ENCODE measurements at places on chromosomes 3 and 15.

- no peak for DNase-seq
Observed at GRCh38 chr3:157063926-157064325, 96.0 kb downstream of the CCNL1 start.

DNA sequence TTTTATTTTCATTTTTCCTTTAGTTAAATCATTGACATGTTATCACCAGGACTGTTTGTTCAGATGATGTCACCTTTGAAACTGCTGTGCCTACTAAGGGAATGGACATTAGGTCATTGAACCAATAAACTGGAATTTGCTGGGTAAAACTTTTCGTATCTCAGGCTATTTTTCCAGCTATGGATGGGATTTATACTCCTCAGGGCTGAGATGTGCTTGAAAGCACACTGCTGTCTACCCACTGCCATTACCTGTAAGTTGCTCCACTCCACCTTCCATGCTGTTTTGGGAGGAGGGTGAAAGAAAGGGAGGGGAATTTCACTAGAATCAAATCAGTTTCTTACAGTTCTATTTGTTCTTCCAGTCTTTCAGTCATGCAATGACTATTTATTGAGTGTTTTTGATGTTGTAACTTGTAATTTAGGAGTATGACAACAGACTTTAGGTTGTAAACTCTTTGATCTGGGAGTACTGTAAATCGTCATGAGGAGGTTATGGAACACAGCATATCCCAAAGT is 11.3 kb downstream of the EHD4 start:
- no peak for DNase-seq

GRCh38 chr15:58951388-58952007 is 18.0 kb upstream of the SLTM start:
- no peak for DNase-seq

- no peak for DNase-seq
Observed at GRCh38 chr3:463252-464192, 267.0 kb downstream of the CHL1 start.

DNA sequence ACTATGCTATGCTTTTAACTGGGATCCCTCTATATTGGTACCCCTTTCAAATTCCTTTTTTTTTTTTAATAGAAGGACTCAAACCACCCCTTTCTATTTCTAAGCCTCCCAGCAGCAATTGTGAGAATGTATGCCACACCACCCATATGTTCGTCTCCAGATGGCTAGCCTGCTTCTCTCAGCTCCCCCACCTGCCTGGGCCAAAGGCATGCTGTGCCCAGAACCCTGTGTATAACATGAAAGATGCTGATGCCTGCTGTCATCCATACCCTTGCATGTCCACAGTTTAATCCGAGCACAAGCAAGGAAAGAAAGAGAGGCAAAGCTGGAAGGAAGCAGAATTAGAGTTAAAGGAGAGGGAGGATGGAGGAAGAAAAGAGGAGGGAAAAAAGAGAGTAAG is 159.5 kb upstream of the CNTN6 start:
- no peak for DNase-seq

- no peak for DNase-seq
Observed at GRCh38 chr3:2923390-2923789, 186.8 kb downstream of the IL5RA start.

DNA sequence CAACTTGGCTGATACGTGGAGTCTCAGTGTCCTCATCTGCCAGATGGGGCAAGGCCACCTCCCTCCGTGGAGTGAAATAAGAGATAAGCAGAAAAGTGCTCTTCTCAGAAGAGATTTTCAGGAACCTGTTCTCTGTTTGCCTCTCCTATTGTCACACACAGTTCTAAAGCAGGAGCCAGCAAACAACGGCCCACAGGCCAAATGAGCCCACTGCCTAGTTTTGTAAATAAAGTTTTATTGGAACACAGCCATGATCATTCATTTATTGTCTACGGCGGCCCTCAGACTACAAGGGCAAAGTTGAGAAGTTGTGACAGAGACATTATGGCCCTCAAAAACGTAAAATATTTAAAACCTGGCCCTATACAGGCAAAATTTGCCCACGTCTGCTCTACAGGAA is 256.8 kb upstream of the IGF1R start:
- no peak for DNase-seq

GRCh38 chr3:151766454-151766853 is 32.7 kb downstream of the AADACL2 start:
- no peak for DNase-seq

DNA sequence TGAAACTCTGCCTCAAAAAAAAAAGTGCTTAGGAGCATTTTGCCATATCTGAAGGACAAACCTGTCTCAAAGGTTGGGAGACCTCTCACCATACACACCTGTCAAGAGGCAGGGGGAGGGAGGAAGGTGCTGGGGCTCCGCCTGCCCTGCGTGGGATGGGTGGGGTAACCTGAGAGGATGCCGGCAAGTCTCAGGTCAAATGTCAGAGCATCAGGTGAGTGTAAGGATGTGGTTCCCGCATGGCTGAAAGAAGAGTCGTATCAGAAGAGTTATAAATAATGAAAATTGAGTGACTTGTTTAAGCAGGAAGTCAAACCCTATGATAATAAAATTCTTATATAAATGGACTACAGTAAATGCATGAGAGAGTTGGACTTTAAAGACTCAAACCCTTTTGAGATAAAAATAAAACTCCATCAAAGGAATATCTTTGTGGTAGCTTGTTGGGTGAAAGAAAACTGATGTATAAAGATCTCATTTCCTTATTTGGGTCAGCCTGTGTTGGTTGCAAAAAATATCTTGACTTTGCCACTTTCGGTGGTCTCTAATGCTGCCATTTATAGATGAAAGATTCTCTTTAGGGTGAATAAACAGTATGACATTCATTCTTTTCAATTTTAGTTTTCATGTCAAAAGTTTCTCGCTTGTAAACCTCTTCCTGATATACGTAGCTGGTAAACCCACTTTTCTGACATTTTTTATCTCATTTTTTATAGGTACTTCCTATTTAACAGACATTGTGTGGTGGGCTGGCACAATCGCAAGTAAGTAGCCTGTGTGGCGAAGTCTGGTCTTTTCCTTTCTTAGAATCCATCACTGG is 23.8 kb downstream of the NIPA1 start:
- no peak for DNase-seq
